ENCODE measurements at places on chromosomes 1 and 21.

DNA sequence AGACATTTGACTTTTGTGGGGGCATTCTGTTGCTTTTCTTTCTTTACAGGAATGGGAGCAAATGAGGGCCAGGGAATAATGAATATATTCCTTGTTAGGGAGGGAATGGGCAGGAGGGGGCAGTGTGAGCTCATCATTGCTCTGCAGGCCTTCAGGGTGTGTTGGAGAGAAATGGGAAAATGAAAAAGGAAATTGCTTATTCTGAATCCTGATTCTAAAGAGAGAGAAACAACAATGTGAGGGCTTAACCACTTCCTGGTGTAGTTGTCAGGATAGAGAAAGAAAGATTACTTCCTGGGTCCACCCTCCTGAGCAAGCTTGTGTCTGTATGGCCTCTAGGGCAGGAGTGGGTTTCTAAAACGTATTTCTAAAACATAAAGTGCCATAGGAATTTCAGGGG lies 28.3 kb downstream of the VANGL2 start:
- DNase-seq: peak; percentile 28

DNA sequence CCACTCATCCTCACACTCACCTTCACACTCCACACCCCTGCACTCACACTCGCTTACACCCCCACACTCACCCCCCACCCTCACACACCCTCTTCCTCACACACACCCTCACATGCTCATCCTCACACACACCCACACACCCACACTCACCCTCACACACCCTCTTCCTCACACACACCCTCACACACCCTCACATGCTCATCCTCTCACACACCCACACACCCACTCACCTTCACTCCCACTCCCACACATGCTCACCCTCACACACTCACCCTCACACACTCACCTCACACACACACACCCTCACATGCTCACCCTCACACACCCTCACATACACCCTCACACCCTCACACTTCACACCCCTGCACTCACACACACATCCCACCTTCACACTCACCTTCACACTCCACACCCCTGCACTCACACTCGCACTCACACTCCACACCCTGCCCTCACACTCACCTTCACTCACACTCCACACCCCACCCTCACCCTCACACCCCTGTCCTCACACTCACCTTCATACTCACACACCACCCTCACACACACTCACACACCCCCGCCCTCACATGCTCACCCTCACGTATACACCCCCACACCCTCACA lies 42.6 kb upstream of the EDN2 start:
- no peak for DNase-seq

- DNase-seq: no peak
Observed at GRCh38 chr1:157357111-157357510, 195.2 kb downstream of the FCRL5 start.

- no peak for DNase-seq
Observed at GRCh38 chr1:172990598-172991215, 60.0 kb downstream of the TNFSF18 start.

GRCh38 chr1:220884109-220884980 lies 5.1 kb downstream of the HLX start:
- peak; percentile 92 for DNase-seq

DNA sequence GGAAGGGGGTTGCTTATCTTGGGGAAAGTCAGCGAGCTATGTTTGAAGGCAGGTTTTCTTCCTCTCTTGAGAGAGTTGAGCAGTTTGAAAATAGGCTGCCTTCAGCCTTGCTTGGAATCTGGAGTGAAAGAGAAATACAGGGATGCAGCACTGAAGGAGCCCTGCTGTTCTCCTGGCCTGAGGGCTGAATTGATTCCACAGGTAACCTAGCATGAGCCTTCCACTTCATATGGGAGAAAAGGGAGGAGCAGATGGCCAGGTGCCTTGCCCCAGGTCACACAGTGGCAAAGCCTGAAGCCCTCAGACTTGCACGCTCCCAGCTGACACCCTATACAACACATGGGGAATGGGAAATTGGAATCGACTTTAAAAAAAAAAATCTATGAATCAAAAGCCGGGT lies 88.0 kb upstream of the WLS start:
- DNase-seq: no peak

DNA sequence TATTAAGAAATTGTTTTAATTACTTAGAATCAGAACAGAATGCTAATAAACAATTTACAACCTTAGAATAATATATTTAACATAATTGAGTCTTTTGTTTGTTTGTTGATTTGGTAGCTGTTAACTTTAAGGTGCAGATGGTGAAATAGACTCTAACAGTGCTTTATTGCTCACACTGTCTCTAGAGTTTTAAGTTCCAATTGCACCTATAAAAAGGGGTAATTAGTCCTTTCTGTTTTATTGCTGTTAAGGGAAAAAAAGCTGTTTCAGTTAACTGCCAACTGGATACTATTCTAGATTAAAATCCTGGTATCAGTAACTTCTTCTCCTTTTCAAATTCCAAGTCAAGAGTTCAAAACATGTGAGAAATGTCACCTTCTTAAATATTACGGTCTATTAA lies 197.6 kb upstream of the TMPRSS15 start:
- no peak for DNase-seq

- DNase-seq: no peak
Observed at GRCh38 chr1:160836561-160836960, 26.1 kb downstream of the CD244 start.

GRCh38 chr1:80666073-80666472 lies 1134.7 kb upstream of the ADGRL2 start:
- no peak for DNase-seq

GRCh38 chr1:226666164-226666506 lies 72.9 kb downstream of the ITPKB start:
- DNase-seq: no peak

DNA sequence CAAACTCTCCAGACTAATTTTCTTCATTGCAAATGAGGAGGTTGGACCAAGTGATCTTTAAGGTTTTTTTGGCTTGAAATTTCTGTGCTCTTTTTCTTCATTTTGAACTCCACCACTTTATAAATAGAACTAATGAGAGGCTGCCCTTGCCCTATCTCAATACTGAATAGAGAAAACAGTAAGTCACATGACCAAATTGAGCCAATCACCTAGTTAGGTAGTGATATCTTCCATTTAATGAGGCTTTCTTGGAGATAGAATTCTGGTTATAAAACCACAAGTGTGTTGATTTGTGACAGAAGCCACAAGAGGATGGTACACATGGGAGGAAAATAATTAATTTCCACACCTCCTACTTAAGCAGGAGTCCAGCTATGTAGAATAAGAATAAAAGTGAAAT lies 263.4 kb upstream of the SNX7 start:
- DNase-seq: no peak

Data from retina (tissue), 1 donor.